ENCODE measurements at places on chromosomes 1 and 21.

- no peak for DNase-seq
Observed at GRCh38 chr1:94743862-94744261, 76.3 kb upstream of the SLC44A3 start.

DNA sequence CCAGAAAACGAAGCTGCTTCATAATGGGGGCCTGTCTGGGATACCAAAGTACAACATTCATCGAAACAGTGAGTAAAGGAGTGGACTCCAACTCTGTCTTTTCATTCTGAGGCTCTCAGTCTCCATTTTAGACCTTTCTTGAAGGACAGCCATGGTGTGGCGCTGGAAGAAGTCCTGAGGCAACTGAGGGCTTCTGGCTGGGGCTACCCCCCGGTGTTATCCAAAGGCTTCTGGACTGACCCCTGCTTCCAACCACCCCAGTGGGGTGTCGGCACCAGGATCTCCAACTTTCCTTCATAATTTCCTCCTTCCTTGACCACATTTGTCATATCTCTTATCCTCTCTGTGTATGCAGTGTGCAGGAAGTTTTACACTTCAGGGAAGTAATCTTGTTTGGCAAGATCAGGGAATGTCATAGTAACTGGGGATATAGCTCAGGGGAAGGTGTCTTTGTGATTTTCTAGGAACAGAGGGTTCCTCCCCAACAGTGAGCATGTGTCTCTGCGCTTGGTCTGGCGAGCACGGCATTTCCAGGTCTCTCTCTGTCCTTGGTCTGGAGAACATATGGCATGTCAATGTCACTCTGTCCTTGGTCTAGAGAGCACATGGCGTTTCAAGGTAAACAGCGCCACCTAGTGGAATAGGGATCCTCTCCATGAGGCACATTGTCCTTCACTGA, 19.4 kb upstream of the BSDC1 start:
- peak; percentile 52 for DNase-seq

DNA sequence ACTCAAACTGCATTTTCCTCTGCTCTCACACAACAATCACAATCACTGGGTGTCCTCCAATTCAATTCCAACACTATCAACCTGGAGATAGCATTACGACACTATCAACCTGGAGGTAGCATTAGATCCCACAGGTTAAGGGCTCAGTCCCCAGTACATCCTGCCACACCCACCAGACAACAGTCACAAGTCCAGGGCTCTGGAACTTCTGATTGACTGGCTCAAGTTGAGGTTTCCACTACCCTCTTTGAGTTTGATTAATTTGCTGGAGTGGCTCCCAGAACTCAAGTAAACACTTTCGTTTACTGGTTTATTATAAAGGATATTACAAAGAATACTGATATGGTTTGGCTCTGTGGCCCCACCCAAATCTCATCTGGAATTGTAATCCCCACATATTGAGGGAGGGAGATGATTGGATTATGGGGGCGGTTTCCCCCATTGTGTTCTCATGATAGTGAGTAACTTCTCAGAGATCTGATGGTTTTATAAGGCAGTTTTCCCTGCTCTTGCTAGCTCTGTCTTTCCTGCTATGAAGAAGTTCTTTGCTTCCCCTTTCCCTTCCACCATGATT, 49.6 kb upstream of the ARHGAP29 start:
- no peak for DNase-seq

DNA sequence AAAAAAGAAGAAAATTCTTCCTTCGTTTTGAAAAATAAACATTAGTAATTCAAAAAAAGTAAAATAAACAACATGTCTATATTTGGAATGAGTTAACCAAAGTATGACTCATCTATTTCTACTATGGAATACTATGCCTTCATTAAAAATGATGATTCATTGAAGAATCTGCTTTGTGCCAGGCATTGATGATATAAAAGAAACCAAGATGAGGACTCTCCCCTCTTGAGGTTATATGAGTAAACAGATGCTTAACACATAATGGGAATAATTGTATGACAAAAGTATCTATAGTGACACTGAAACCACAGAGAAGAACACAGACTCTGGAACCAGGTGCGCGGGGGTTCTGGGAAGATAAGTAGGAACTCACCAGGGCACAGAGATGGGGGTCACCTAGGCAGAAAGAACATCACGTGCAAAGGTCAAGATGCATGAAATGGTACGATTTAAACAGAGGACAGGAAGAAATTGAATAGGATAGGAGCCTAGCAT, 18.8 kb downstream of the ELF3 start:
- DNase-seq: peak; percentile 74

- no peak for DNase-seq
Observed at GRCh38 chr1:26913754-26914619, at the start of gene NR0B2. TSS of gene NR0B2 (minus strand) at chr1:26913975. CDS start at chr1:26913940, 35 bp downstream.

DNA sequence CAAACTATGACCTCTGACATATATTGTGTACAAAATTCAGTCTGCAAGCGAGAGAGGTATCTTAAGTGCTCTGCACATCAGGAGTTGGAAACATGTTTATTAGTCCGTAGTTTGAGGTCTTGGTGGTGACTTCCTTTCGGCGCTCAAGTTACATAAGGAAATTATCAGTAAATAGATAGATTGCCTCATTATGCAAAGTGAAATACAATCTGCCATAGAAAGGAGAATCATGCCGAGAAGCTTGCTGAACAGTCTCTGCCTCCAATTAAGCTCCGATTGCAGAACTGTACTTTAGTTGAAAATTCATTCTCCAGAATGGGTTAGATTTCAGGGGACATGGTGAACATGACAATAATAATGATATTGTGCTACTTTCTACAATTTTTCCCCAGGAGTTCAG, 271.8 kb downstream of the BRINP2 start:
- no peak for DNase-seq

- DNase-seq: no peak
Observed at GRCh38 chr1:219412772-219413171, 200.1 kb downstream of the ZC3H11B start.
